Nucleus accumbens (tissue), 56 donors: ENCODE measurements at places on chromosomes 2 and 18.

DNA sequence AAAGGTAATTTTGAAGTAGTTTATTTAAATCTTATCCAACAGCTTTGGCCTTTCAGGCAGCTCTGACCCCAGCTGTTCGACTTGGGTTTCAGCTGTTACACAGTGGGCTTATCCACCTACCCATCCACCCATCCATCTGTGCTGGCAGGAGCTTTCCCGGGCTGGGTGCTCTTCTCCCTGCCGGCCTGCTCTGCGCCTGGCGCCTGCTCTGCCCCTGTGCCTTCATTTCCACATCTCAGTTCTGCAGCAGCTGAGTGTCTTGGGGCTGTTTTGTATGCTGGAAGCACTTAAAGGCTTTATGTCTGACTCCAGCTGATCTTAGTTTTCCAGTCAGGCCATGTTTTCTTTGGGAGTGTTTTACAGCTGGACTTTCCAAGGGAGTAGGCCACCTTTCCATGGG is 24.2 kb downstream of the LDLRAD4 start:
- no peak for DNase-seq

GRCh38 chr18:62045316-62045715 is 141.5 kb downstream of the PIGN start:
- no peak for DNase-seq

DNA sequence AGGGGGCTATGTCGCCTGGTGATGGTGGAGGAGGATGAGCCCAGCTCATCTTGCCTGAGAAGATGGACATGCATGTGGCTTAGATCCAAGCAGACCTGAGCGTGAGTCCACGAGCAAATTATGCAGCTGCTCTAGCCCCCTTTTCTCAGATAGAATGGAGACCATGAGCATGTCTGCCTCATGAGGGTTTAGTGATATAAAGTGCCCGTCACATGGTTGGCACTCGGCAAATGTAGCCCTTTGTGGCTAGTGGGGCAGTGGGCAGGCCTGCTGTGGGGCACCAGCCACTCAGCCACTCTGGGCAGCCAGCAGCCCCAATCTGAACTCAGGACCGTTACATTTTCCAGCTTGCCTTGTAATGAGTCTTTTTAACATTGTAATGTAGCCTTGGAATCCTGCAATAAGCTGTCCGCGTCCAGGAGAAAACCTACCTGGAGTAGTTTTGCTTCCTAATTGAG is 92.1 kb upstream of the HS6ST1 start:
- no peak for DNase-seq

GRCh38 chr2:199206536-199206935 is 251.2 kb downstream of the SATB2 start:
- no peak for DNase-seq

GRCh38 chr2:46780411-46780800 is 135.2 kb downstream of the MCFD2 start:
- no peak for DNase-seq

GRCh38 chr18:22427822-22428549 is 10.3 kb upstream of the CTAGE1 start:
- no peak for DNase-seq

DNA sequence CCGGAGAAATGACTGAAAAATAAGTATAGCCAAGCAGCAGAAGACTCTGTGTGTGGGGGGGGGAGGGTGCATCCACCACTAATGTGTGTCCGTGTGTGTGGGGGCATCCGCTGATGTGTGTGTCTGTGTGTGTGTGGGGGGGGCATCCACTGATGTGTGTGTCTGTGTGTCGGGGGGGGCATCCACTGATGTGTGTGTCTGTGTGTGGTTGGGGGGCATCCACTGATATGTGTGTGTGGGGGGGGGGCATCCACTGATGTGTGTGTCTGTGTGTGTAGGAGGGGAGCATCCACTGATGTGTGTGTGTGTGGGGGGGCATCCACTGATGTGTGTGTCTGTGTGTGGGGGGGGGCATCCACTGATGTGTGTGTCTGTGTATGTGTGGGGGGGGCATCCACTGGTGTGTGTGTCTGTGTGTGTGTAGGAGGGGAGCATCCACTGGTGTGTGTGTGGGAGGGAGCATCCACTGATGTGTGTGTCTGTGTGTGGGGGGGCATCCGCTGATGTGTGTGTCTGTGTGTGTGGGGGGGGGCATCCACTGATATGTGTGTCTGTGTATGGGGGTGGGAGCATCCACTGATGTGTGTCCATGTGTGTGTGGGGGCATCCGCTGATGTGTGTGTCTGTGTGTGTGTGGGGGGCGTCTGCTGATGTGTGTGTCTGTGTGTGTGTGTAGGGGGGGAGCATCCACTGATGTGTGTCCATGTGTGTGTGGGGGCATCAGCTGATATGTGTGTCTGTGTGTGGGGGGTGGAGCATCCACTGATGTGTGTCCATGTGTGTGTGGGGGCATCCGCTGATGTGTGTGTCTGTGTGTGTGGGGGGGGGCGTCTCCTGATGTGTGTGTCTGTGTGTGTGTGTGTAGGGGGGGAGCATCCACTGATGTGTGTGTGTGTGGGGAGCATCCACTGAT is 125.0 kb downstream of the NFATC1 start:
- DNase-seq = no peak

DNA sequence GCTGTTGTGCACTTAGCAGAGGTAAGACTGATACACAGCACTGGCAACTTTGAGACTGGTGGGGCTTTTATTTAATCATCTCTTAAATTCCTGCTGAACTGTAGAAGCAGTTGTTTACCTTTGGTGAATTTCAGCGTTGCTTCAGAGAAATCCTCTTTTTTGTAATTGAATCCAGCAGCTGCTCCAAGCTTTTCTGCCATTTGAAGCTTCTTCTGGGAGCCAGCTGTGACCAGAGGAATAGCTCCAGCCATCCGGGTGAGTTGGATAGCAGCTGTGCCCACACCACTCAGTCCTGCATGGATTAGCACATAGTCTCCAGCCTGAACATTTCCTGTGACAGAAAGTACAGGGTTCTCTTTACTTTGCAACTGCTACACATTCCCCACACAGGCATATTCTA is 3.9 kb downstream of the TP53I3 start:
- DNase-seq = no peak

GRCh38 chr2:221197225-221197856 is 374.8 kb downstream of the EPHA4 start:
- no peak for DNase-seq

- no peak for DNase-seq
These were observed 22.4 kb downstream of the MOGAT1 start for GRCh38 chr2:222693837-222694236.

DNA sequence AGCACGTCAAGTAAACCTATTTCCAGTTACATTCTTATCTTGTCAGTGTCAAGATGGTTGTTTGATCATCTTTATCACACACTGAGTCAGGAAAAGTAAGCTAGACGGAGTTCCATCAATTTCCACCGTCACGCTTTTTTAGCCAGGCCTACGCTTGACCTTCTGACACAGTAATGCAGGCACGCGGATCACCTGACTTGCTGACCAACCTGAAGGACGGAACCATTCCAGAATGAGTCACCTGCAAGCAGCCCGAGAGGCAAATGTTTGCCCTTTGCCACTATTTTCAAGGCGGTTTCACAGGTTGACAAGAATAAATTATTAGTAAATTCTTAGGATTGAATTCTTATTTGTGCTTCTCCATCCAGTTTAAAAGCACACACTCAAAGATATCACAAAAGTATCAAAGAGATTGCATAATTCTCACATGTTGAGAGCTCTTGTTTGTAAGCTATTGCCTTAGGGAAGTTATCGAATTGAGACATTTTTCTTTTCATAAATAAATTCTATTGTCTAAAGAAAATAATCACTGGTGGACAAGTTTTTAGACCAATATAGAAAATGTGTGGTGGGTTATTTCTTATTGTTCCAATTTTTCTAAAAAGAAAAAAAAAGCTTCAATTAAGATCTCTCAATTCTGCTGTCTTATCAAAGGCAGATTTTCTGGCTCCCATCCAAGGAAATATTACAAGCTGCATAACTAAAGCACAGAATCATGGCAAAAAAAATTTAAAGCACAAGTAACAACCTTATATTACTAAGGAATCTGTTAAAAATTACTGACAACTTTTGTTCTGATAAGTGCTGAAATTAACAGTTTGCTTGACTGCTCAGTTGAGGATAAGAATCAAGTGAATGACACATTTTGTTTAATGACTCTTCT is 31.9 kb downstream of the UXS1 start:
- DNase-seq = no peak

GRCh38 chr2:219906114-219907010 is 278.9 kb downstream of the SLC4A3 start:
- no peak for DNase-seq

DNA sequence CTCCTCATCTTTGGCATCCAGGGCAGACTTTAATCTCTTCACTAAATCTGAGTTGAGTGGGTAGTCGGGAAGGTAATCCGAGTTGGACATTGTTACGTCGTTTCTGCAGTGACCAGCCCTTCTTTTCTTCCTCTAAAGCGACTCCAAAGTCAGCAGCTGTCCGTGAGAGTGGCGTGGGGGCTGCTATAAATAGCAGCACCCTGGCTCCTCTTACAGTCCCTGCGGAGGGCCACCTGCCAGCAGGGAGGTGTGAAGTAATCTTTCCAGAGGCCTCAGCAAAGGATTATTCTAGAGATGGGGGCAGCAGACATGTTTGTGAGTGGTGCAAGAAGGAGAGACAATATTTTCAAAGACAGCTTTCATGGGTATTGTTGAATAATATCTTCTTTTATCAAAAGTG is at the start of gene ASB18:
ASB18 (minus strand) TSS at position 151 of the 400 bp plus-strand sequence; CDS start at position 90, 61 bp downstream.
- no peak for DNase-seq

- DNase-seq = no peak
These were observed 15.3 kb downstream of the MTX2 start for GRCh38 chr2:176284461-176285049.

DNA sequence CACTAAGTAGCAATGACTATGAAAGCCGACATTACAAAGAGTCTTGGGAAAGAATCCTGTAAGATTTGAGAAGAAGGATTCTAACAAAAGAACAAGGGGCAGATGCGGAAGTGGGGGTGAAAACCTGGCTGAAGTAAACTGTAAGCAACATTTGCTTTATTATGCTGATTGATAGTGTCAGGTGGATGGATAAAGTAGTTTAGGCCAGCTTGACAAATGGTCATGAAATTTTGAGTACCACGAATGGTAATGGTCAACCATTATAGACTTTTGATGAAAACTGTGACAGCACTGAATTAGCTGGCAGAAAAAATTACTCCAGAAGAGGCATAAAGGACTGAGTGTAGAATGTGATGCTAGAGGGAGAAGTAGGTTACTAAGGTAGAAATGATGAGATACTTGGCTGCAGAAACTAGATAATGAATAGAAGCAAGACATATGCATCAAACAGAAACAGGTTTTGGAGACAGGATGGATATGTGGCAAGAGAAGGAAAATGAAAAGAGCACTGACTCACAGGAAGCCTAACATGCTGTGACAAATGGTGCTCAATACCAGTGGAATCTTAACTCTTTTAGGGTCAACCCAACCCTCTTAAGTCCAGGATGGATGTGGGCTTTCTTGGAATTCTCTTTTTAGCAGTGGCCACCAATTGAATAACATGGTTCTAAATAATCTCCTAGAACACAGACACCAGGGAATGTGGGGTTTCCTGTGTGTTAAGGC is 6.8 kb downstream of the THUMPD2 start:
- no peak for DNase-seq

GRCh38 chr18:75723521-75724340 is 296.2 kb upstream of the SMIM21 start:
- no peak for DNase-seq

- no peak for DNase-seq
These were observed 126.9 kb upstream of the CTDP1 start for GRCh38 chr18:79552696-79553095.

DNA sequence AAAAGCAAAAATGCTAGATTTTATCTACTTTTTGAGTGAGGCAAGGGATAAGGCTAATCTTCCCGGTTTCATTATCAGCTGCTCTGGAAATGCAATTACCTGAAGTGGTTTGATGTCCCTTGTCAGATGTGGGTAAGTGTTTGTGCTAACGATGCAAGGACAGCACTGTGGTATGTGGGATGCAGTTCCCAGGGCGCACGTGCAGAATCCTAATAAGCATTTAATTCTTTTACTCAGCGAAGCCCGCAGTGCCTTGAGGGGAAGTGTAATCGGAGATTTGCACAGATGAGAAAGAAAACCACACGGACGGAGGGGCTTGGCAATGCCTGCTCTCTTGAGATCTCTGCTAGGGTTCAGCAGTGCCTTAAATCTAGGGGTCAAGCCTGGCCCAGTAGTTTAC is 108.5 kb upstream of the LYPD6 start:
- DNase-seq = peak; percentile 0

- DNase-seq = no peak
These were observed 224.0 kb upstream of the TANK start for GRCh38 chr2:160936044-160936806.

- DNase-seq = no peak
These were observed 765.0 kb upstream of the CELF4 start for GRCh38 chr18:38330573-38330972.

DNA sequence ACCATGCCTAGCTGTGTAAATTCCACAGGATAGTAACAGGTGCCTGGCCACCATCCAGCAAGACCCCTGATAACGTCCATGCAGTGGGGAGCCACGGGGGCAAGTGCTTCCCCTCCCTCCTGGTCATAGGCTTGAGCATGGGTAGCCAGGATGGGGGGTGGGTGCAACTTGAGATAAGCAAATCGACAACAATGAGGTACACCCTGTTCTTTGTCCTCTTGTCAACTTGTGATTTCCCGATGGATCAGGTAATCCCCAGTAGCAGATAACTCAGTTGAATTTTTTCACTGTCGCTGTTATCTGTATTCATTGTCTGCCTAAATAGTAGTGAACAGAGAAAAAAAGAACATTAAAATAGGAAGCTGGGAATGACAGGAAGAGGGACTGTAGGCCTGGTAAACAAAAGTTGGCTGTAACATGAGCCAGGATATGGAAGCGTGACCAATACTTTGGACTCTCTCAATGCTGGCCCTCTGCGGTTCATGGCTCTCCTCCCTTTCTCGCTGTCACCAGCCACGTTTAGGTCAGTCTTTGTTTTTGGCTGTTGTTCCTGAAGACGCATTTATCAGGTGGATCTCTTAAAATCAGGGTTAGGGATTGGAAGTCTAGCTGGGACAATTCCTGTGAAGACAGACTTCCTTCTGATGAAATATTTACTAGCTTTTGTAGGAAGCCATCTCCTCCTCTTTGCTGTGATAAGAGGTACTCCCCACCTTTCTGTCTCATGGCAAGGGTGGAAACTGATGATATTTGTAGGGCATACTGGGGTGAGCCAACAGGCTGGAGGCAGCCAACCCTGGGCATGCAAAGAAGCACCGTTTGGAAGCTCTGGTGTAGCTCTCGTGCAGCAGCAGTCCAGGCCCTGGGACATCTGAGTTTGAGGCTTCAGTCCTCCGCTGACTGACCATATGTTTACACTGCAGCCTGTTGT is 42.4 kb downstream of the TCF7L1 start:
- no peak for DNase-seq

- no peak for DNase-seq
These were observed 32.2 kb upstream of the LPIN2 start for GRCh38 chr18:3044931-3045698.

DNA sequence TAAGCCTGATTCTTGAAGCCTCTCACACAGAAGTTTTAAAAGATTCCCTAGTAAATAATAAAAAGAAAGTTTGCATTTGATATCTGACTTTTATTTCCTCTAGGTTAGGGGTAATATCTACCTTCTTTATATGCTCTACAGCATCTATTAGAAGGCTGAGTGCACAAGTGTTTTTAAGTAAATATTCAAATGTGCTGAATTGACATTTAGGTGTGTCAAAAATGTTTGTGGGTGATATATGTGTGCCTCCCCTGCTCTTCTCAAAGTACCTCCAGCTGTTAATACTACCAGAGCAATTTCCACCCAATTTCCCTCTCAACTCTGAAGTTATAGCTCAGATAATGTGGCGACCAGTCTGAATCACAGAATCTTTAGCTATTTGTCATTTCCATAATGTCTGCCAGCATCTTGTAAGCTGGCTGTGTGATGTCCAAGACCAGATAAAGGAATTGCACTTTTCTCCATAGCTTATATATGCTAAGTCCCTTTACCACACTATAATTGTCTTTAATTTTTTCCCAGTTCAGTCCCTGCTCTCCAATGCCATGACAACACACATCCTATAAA is 24.4 kb upstream of the ERMN start:
- no peak for DNase-seq
